NCI-H524 (cell line): ENCODE measurements at places on chromosomes 7 and 10.
A peak's percentile ranks its signal among the peaks of the same experiment; 100 is the strongest.

GRCh38 chr7:14425559-14425958, 436.1 kb upstream of the ETV1 start:
- DNase-seq: no peak

DNA sequence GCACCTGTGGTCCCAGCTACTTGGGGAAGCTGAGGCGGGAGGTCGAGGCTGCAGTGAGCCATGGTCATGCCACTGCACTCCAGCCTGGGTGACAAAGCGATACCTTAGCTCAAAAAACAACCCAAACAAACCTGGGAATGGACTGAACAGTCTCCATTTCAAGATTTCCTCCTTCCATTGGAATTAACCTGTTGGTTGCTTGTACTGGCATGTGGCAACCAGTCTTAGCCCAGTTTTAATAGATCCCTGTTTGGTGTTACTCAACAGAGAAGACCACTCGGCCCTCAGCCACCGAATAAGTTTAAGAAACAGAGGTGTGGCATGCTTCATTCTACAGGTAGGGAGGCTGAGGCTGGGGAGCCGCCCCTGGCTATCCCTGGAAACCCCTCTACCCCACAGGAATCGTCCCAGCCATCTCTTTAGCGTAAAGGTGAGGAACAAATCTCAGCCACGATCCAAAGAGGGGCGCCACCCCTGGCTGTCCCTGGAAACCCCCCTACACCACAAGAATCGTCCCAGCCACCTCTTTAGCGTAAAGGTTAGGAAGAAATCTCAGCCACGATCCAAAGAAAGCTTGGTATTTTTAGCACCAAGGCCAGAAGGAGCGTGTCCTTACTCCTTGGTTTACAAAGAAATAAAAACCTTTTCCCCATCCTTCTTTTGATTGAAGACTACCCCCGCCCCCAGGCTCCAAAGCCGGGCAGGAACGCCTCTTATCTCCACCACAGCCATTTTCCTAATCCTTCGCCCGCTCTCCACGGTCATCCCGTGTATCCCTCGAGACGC, 861 bp upstream of the TSPAN14 start:
- no peak for DNase-seq

DNA sequence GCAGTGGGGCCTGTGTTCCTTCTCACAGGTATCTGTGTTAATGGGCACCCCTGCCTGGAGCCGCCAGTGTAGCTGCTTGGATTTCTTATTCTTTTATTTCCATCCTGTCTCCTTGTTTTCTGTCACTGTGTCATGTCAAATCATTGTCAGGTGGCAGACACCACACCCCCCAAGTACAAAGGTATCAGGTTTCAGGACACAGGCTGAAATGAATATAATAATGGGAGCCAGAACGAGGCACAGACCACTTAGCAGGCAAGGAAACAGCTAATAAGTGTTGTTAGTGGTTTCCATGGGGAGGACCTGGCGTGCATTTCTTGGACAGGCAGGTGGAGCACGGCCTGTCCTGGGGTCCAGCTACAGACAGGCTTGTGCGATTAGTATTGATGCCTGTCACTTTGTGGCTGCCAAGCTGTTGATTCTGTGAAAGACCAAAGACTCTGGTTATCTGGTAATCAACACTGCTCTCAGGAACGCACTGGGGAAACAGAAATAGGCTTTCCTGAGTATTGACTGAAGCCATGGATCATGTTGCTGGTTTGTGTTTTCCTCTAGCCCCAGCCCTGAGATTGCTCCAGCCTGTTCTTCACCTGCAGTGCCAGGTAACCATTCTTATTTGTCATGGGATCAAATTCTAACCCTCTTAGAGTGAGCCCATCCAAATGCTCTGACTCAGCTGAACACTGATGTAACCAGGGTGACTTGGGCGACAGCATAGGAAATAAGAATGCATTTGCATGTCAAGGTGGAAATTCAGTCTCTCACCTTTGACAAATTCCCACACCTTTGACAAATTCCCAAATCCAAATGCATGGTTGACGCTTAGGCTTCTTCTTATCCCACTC, 1002.0 kb downstream of the LRMDA start:
- peak; percentile 65 for DNase-seq

- DNase-seq: no peak
Observed at GRCh38 chr7:69749372-69749979, 151.2 kb downstream of the AUTS2 start.

DNA sequence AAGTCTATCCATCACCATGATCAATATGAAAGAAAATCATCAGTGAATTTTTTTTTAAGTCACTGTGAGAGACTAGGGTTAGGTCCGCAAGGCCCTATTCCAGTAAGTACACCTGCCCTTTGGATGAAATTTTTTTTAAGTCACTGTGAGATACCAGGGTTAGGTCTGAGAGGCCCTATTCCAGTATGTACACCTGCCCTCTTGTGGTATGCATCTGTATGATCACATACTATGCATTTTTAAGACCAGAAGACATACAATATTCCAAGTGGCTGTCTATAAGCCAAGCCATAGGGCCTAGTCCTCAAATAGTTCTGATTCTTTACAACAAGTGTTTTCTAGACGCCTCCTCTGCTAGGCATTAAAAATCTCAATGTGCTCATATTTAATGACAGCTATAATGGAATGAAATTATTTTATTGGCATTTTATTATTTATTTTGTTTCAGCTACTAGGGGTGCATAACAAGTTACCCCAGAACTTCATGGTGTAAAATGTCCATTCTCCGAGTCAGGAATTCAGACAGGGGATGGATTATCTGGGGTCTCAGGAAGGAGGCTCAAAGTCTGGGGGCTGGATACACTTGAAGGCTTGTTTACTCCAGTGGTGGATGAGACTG, 53.1 kb downstream of the TEX36 start:
- no peak for DNase-seq

GRCh38 chr7:141456298-141456697, 94.9 kb upstream of the AGK start:
- no peak for DNase-seq

- DNase-seq: no peak
Observed at GRCh38 chr10:23139677-23140076, 44.3 kb downstream of the MSRB2 start.

GRCh38 chr10:121734589-121735045, 136.4 kb upstream of the FGFR2 start:
- peak; percentile 0 for DNase-seq

- DNase-seq: no peak
Observed at GRCh38 chr7:74599244-74599643, 58.3 kb upstream of the GTF2I start.
